AML-193 (cell line): ENCODE measurements at places on chromosomes 5 and 9.
A peak's percentile ranks its signal among the peaks of the same experiment; 100 is the strongest.

DNA sequence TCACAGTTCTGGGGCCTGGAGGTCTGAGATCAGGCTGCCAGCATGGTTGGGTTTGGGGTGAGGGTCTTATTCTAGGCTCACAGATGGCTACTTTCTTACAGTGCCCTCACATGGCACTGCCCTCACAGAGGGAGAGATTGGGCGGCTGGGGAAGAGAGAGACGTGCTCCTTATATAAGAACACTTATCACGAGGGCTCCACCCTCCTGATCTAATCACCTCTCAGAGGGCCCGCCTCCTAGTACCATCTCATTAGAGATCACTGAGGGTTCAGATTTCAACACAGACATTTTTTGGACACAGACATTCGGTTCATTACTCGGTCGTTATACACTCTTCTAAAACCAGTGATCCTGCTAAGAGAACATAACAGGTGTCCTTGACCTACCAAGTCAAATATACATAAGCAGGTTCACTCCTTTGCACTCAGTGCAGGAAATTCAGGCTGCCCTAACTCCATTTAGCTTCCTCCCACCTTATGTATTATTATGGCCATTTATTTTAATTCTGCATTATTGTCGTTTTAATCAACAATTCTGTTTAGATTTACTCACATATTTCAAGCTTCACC lies 121.7 kb downstream of the ICE1 start:
- DNase-seq = no peak

- no peak for DNase-seq
Observed at GRCh38 chr9:27160636-27161035, 51.6 kb downstream of the TEK start.

- peak; percentile 48 for DNase-seq
Observed at GRCh38 chr5:55694152-55694830, 17.8 kb downstream of the SLC38A9 start.

DNA sequence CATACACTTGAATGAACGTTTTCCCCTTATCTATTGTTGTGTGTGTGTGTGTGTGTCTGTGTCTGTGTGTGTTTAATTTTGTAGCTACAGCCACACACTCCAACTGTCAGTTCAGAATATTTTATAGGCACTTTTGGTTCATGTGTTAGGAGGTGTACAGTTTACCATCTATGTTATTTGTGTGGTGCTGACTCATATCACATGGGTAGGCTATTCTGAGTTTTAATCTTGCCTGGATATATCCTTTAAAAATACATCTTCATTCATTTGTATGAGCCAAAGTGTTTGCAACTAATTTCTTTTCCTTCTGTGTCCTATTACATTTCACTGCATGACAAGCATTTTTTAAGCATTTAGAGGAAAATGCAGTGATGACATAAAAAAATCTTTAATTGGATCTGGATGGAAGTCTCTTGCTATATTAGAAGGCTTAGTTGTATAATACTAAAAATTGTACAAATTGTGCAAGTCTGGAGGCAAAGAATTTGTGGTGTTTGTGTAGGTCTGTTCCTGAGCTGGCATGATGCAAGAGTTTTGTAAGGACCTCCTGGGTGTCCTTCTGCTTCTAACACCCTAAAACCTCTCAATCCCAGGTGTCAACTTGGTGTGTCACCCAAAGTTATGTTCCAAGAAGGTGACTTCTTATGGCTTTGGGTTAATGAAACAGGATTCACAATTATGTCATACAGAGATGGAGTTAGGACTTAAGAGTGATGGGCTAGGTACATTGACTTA lies 52.4 kb upstream of the HMHB1 start:
- DNase-seq = no peak

DNA sequence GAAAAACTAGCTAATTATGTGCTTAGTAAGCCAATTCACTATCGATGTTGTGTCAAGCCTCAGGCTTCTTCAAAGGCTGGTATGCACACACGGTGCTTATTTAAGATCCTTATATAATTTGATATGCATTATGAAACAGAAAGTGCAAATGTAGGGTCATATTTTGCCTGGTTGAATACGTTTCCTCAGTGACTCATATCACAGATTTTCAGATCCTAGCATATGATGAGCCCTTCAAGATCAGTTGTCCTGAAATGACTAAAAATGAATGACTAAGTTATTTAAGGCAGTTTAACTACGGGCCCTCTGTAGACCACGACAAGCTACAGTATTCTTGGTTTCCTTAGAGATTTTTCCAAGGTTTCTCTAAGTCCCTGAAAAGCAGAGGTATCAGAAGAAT lies 778.3 kb downstream of the PRELID2 start:
- no peak for DNase-seq

- DNase-seq = no peak
Observed at GRCh38 chr5:158840193-158840592, 259.5 kb downstream of the EBF1 start.

GRCh38 chr5:39169081-39169480 lies 50.3 kb downstream of the FYB1 start:
- no peak for DNase-seq

GRCh38 chr5:150340614-150341255 lies 16.8 kb upstream of the TCOF1 start:
- no peak for DNase-seq

DNA sequence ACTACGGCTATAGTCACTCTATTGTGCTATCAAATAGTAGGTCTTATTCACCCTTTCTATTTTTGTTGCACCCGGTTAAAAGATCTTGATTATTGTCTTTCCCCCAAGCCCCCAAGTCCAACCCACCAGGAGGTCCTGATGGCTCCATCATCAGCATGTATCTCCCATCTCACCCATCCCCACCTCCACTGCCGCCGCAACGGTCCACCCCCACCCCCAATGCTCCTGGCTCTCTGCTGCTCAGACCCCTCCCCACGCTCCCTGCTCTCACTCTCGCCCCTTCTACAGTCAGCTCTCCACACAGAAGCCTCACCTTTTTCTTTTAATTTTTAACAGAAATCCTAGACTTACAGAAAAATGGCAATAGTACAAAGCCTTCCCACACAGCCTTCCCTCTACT lies 51.5 kb upstream of the SH3PXD2B start:
- DNase-seq = no peak

GRCh38 chr5:106906199-106906598 lies 764.5 kb downstream of the EFNA5 start:
- DNase-seq = no peak

GRCh38 chr5:161369022-161369421 lies 177.5 kb downstream of the GABRB2 start:
- no peak for DNase-seq

GRCh38 chr5:15601274-15601673 lies 101.3 kb downstream of the FBXL7 start:
- DNase-seq = no peak

- DNase-seq = no peak
Observed at GRCh38 chr5:9775339-9775738, 145.2 kb upstream of the TAS2R1 start.

GRCh38 chr5:35172533-35172932 lies 57.8 kb downstream of the PRLR start:
- no peak for DNase-seq
